NCI-H1092 (cell line): ENCODE measurements at places on chromosomes 4 and X.

- DNase-seq: no peak
These were observed 37.7 kb downstream of the CLCN5 start for GRCh38 chrX:49960061-49960460.

DNA sequence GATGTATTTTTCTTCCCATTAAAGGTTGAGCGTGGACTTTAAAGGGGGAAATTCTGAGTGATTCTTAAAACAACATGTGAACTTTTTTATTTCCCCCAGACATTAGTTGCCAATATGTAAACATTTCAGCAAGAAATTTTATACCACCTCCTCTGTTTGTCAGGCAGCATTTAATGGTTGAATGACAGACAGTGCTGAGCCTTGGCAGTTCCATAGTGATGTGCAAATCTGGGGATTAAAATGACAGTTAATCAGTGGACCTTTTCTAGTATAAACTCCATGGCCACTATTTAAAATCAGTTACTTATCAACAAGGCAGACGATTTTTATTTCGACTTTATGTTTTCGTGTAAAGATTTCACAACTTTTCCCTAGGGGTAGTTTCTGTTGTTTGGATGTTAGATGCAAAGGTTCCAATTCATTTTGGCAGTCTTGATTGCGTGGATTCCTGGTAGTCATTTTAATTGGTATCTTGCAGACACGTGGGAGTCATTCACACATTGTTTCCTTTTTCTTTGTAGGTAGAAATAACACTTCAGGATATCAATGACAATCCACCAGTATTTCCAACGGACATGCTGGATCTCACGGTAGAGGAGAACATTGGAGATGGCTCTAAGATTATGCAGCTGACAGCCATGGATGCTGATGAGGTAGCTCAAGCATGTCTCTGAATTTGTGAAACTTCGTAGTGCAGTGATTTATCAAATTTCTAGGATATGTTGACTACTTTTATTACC lies 83.7 kb downstream of the FAT4 start:
- DNase-seq: no peak

DNA sequence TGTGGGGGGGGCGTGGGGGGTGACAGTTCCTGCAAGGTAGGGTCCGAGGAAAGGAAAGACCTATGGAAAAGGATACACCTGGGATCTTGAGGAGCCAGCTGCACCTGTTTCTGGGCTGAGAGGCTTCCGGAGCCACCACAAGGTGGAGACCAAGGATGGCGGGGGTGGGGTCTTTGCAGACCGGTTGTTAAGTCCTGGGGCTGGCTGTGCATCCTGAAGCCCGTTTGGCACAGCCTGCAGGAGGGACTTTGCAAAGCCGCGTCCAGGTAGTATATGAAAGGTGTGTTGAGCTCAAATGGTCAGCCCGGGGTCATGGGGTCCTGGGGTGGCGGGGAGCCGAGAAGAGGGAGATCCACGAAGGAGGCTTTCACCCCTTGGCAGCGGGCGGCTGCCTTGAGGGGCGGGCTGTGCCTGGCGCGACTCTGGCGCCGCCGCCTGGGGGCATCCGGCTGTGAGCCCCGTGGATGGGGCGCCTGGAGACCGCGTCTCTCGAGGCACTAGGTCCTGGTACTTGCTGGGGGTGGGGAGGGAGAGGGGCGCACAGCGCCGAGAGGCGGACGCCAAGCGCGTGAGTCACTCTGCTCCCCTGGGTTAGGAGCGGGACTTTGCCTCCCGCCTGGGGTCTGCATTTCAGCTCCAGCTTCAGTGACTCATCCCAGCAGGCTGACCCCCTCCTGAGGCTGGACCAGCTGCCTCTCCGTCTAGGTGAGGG lies 58.2 kb upstream of the DYNLT3 start:
- DNase-seq: peak; percentile 26

- no peak for DNase-seq
These were observed 492.1 kb downstream of the IL15 start for GRCh38 chr4:142128529-142128928.

DNA sequence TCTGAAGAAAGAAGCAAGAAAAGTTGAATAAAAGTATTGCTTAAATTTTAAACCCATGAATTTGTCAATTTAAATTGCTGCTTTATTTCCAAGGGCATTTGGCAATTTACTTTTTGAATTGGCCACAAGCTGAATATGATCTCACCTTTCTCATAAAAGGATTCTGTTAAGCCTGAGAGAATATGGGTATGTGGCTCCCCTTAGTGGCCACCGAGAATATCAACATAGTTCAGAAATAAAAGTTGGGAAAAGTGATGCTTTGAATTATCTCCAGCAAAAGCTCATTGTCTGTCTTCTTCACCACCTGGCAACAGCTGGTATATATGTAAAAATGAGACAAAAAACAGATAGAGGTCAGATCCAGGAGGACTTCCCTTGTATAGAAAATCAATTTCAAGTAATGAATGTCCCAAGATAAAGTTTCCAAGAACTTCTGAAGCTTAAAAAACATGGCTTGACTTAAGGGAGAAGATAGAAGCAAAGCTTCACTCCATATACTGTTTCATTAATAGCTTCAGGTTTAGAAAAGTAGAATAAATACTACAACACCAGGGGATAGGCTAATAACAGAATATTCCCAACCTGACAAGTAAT lies 290.7 kb upstream of the FAM241A start:
- no peak for DNase-seq

DNA sequence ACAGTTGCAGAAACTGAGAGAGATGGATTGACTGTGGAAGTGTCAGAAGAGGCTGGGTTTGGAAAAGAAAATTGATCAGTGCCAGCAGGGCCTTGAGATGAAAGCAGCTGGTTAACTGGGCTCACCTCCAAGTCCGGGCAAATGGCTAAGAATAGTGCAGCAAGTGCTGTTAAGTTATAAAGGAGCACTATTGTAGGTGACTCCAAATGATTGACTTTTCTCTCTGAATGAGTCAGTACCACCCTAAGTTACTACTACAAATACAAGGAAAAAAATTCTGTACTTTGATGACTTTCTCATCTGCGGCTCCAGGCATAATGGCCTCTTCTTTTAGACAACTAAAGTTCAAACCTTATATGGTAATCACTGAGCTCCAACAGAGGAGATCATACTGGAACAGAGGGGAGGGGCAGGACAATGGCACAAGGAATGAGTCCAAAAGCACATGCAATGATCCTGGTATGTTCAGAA lies 733.4 kb upstream of the INTU start:
- DNase-seq: no peak

DNA sequence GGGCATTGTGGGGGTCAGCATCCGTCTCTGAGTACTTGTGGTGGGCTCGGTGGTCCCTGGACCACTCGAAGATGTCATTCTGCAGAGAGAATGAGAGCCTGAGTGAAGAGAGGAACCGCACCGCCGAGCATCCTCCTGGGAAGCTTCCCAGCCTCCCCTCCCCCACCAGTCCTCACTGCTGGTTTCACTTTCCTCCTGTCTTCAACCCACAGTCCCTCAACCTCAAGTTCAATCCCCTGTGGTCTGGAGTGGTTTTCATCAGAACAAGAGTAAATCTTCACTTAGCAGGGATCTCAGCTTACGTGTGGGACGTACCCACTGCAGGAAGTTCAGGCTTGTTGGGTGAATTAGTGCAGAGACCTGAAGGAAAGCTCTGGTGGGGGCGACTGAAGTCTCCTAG lies 117.8 kb downstream of the SCD5 start:
- DNase-seq: no peak

DNA sequence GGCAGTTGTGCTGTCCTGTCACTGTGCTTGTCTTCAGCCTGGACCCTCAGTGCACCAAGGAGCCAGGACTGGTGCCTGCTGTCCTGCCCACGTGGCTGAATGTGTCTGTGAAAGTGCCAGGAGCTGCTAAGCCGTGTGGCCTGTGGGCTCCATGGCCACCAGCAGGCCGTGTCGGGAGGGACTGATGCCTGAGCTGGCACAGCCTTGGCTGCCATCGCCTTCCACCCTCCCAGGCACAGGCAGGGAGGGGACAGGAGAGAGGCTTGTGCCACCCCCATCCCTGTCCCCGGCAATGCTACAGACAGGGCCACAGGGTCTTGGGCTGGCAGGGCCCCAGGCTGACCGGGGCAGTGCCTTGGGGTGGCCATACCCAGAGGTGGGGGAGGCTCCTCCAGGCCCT lies 24.8 kb downstream of the DOK7 start:
- no peak for DNase-seq

DNA sequence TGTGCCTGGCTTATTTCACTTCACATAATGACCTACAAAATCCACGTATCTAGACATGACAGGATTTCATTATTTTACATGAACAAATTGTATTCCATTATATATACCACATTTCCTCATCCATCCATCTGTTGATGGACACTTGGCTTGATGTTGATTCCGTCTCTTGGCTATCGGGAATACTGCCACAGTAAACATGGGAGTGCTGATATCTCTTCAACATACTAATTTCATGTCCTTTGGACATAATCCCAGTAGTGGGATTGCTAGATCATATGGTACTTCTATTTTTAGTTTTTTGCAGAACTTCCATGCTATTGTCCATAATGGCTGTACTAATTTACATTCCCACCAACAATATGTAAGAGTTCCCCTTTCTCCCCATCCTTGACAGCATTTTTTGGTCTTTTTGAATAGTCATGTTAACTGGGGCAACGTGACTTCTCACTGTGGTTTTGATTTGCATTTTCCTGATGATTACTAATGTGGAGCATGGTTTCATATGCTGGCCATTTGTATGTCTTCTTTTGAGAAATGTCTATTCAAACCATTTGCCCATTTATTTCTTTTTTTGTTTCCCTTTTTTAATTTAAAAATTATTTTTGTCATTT lies 68.9 kb downstream of the HTRA3 start:
- no peak for DNase-seq

- peak; percentile 78 for DNase-seq
These were observed 5.6 kb downstream of the PNCK start for GRCh38 chrX:153667956-153668396.

DNA sequence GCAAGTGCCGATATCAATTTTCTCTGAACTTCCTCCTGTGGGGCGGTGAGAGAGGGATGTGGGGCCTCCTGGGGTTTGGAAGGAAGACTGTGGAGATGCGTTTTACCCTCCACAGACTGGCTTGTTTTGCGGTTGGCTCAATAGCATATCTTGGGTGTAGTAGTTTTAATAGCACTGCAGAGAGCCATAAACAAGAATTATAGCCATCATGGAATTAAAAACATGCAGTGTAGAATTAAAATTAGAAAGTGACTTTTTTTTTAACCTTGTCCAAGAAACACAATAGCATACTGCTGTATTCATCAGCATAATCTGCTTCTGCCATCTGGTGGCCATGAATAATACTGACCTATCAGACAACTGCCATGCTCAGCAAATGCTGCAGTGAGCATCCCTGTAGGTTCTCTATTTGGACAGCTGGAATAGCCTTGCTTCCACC lies 47.3 kb upstream of the SCML1 start:
- DNase-seq: peak; percentile 78

DNA sequence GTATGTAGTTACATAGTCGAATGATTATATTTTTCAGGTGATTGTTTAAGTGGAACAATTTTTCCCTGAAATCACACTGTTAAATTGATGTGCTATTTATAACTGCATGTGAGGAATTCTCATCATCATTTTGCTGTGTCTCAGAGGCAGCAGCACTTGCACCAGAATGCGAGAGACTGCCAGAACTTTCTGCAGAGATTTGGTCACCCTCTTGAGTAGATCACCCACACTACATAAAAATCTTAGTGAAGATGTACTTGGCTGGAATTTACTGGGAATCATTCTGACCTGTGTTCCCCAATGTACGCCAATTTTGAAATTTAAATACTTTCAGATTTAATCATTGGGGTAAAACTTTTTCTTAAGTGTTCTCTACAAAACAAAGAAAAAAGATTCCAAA lies 5.4 kb downstream of the UGT2B4 start:
- no peak for DNase-seq

- DNase-seq: no peak
These were observed 96.2 kb downstream of the RBM46 start for GRCh38 chr4:154877110-154877760.

DNA sequence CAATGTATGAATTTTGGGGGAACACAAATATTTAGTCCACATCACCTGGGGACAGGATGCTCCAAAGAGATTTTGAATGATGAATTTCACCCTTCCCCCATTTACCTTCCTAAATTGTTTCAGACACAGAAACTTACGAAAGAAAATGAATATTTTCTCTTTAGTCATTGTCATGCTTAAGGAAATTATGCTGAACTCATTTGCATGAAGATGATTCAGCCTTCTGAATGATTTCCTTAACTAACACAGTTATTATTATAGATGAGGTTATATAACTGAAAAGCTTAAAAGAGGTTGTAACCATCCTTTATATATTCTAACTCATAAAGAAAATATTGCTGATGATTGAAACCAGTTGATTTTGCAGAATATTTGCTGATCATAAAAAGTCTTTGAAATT lies 61.1 kb downstream of the KCNIP4 start:
- DNase-seq: no peak

GRCh38 chr4:156084373-156084772 lies 130.7 kb upstream of the CTSO start:
- no peak for DNase-seq

GRCh38 chr4:153789741-153790499 lies 1.0 kb upstream of the SFRP2 start:
- DNase-seq: no peak

- DNase-seq: no peak
These were observed 6.0 kb upstream of the SPCS3 start for GRCh38 chr4:176313596-176314336.

DNA sequence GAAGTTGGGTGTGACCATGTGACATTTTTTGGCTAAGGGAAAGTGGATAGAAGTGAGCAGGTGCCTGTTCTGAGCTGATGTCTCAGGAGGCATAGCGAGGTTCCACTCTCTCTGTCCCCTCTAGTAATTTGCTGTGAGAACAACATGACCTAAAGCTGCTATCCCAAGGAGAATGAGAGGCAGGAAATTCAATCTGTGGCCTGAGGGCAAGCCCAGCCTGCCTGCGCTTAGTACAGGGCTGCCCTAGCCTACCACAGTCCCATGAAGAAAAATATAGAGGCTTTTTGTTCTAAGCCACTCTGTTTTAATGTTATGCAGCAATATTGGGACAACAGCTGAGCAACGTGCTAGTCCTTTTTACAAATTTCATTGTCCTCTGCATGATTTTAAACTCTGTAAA lies 193.1 kb downstream of the LDB2 start:
- DNase-seq: no peak
